ENCODE measurements at places on chromosomes 2 and 18.

- DNase-seq, result no peak
Measured at GRCh38 chr2:33605056-33605455, 6.0 kb upstream of the FAM98A start.

DNA sequence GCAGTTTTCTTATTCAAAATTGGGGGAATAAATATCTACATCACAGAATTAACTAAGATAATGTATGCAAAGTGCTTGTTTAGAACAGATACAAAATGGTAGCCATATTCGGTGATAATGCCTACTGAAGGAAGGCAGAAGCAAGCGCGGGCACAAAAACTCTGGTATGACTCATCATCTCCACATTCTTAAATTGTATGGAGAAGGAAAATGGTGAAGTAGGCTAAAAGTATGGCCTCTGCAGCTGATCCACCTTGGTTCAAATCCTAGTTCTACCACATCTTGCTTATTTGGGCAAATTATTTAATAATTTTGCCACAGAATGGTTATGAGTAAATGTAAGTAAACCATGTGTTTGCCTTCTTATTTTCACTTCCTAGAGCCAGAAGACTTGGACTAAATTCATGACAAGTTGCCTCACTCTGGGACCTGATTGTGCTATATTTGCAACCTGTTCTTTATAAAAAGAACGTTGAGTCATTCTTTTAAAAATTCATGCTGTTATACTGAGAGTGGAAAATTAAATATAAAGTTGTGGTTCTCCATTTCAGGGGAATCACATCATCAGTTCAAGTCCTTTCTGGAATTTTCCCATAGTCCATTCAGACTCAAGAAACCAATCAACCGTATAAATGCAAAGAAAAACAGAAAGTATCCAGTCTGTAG is 9.0 kb upstream of the CDK15 start:
- DNase-seq, result no peak

DNA sequence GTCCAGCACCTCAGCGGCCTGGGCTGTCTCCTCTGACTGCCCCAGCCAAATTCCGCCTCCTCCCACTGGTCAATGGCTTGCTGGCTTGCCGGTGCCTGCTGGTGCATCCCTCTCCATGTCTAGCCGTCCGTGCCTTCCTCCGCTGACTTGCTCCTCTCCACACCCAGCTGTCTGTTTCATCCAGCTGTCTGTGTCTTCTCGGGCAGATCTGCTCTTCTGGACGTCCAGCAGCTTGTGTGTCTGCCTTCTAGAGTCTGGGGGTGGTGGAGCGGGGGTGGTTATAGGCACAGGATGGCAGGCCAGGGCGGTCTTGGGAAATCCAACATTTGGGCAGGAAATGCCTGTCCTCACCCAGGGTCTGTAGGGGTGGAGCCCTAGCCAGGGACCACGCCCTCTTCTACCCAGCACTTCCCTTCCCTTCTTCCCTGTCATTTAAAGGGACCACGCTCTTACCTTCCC is 369.2 kb downstream of the GALNT13 start:
- DNase-seq, result peak; percentile 10

DNA sequence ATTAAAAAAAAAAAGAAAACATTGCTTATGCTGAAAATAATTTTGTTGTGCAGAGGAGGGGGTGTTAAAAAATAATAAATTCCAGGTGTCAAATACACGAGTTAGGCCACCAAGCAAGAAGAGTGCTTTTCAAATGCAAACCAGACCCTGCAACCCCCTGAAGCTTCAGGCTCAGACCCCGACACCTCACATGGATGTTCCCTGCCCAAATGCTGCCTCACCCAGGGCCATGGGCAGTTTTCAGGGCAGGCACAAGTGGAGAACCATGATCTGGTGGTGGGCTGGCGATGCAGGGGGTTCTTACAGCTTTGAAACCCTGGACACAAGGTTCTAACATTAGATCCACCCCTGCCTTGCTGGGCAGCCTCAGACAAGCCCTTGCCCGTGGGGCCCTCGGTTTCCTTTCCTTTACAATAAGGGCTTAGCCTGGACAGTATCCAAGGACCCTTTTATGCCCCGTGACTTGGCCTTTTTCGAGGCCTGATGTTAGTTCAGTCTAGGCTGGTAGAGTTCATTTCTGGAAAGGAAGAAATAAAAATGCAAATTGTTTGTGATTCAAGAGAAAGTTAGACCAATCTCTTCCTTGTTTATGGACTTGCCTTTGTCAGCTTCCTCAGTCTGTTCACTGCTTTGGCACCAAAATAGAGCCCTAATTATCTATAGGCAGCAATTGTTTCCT is 168.7 kb downstream of the DDX1 start:
- no peak for DNase-seq

DNA sequence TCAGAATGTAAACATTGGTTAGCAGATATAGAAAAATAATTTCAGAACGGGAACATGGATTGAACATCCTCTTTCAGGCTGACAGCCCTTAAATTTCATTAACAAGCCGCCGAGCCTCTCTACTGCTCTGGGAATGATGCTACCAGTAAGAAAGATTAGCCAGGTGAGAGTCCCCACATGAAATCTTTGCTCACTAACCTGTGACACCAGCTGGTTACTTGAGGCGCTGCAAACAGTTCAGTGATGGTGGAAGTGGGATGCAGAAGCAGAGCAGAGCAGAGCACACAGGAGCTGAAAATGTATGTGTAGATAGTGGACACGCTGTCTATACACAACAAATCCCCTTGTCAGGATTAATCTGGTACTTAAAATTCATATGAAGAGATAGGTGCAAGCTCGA is 721.1 kb downstream of the DPP10 start:
- peak; percentile 37 for DNase-seq

DNA sequence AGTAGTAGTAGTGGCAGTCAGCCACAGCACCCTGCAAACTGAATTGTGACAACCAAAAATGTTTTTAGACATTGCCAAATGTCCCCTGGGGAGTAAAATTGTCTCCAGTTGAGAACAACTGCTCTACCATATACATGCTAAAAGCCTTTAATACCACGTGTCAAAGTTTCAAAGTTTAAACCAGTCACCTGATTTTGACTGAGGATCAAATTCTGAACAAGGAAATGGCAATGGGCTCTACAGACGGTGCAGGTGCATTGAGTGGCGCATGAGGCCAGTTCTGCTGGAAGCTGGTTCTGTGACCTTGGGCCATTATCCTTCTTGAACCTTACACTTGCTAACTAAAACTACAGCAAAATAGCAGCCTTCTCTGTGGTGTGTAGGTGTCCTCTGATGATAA is 85.0 kb downstream of the LIPG start:
- no peak for DNase-seq

DNA sequence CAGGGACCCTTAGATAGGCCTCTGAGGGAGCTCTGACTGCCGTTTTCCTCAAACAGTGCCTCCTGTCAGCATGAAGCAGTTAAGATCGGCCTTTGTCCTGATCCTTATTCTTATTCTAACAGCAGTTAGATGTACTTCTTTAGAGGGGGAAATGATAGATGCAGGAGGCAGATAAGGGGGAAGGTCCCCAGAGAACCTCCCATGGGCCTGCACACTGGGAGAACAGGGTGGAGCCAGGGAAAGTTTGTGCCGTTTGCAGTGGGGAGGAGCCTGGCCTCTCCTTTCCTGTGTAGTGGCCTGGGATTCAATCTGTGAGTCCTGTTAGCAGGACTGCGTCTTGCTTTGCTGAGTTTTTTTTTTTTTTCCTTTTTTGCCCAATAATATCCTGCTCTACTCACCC is 7.9 kb upstream of the INPP4A start:
- peak; percentile 72 for DNase-seq

Measured in HAP-1 (cell line).